Karpas-422 (cell line): ENCODE measurements at places on chromosomes 6 and 20. TPM values are rescaled to one million over a fixed set of nuclear protein-coding genes. Genes with fewer than 3 reads are reported as not detected.

GRCh38 chr20:48965189-48965910 is 43.8 kb downstream of the ARFGEF2 start:
- no peak for DNase-seq
- H3K4me1 ChIP-seq: no peaks in the 10 kb centered on the region
- H3K27ac ChIP-seq: no peak overlapping the region
- H3K27me3 ChIP-seq: no peaks in the 10 kb centered on the region
- no peak overlapping the region for H3K4me3 ChIP-seq

- H3K4me3 ChIP-seq: no peak overlapping the region
- H3K4me1 ChIP-seq: peaks cover 9% of the 10 kb centered on the region
- H3K27ac ChIP-seq: no peak overlapping the region
- H3K27me3 ChIP-seq: 0 out of 2 replicates have a peak, but pooled peaks cover 2% of the 10 kb centered on the region
- no peaks in the 10 kb centered on the region for H3K36me3 ChIP-seq
- DNase-seq: no peak
Measured at GRCh38 chr6:6712449-6713403, 124.2 kb downstream of the LY86 start.

DNA sequence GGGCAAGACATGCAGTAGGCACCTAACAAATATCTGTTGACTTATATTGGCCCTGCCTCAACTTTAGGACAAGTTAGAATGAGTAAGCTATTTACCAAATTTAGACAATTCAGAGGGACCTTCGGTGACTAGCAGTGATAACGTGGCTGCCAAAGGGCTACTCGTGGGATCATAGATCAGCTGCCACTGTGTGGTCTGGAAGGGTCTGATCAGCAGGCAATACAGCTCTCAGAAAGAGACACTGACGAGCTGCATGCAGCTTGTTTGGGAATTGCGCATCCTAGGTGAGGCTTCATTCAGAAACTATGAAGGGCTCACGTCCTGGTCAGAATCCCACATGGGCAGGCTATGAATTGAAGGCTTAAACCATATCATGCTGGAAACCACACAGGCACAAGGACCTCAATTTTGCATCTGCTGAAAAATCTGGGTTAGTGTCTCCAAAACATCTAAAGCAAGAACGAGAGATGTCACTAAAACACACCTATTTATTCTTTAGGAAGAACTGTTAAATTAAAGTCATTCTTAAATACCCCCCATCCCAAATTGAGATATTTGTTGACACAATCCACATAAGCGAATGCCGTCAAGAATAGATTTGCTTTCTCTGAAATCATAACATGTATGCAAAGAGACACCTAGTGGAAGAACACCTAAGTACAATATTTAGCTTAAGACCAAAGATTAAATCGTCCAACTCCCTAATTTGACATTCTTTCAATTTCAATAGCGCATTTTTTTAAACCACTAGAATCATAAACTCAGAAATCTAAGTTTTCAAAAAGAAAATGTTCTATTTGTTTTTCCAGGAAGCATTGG is 79.6 kb downstream of the IPCEF1 start:
- no peak overlapping the region for H3K4me3 ChIP-seq
- no peaks in the 10 kb centered on the region for H3K4me1 ChIP-seq

The C6orf141 gene
- not detected in 2 replicates for total RNA-seq

DNA sequence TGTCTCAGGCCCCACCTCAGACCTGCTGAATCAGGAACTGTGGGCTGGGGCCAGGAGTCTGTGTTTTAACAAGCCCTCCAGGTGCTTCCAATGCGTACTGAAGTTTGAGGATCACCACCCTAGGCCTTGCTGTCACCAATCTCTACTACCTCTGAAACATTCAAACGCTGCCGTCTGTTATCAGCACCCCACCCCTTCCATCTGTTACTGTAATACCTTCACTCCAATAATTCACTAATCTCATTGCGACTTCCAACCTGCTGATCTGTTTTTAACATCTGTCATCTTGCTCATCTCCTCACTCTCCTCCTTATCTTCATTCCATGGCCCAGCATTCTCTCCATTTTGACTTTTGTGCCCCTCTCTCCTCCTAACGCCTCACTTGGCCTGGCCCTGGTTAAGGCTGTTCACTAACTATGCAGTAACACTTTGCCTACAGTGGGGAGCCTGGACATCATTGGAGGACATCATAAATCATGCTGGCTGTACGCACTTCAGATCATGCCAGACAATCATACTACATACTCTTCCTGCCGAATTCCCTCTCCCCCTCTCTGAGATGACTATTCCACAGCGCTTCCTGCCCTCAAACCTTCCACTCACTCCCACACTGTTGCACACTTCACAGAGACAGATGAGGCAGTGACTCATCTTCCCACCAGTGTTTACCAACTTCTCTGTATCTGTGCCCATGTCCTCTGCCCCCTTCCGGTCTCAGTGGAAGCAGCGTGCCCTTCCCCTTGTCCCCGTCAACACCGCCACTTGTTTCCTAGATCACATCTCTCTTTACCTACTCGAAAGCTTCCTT is 3.0 kb upstream of the GUCA1B start:
- H3K27me3 ChIP-seq: no peaks in the 10 kb centered on the region
- no peaks in the 10 kb centered on the region for H3K36me3 ChIP-seq
- no peak for DNase-seq
- peaks cover 4% of the 10 kb centered on the region for H3K4me1 ChIP-seq

GRCh38 chr6:32393665-32394420 is 13.1 kb downstream of the BTNL2 start:
- no peak overlapping the region for H3K27ac ChIP-seq
- no peaks in the 10 kb centered on the region for H3K36me3 ChIP-seq
- no peak overlapping the region for H3K4me3 ChIP-seq
- H3K4me1 ChIP-seq: peaks cover 20% of the 10 kb centered on the region
- DNase-seq: no peak

The RAET1E gene
- not detected in 2 replicates for total RNA-seq

The GPX6 gene
- total RNA-seq: not detected in 2 replicates

DNA sequence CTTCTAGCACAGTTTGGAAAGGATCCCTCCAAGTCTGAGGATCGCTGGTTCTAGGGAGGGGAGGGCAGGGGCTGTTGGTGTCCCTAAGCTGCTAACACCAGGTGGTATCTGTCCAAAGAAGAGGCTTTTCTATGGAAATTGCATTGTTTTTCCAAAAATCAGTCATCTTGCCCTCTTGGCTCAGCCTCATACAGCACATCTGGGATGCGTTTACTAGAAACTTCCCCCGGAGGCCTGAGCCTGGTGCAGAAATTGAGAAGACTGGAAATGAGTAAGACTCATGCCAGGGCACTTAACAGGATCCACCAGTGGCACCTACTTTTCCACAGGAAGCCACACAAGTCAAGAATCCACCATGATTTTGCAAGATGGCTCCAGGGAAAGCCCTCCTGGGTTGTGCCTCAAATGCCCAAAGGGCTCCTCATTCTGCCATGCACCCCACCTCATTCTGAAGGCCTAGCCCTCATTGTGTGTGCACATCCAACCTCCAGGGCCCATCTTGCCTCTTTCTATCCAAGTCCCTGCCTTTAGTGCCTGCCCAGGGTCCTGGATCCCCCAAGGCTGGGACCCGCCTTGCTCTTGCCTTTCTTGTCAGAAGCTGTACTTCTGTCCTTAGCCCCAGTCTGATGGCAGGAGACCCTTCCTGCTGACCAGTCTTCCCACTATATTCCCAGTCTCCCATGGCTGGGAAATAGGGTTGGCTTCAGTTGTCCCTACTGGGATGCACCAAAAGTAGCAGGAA is 97.6 kb downstream of the MRPL14 start:
- H3K27me3 ChIP-seq: no peaks in the 10 kb centered on the region
- no peak for DNase-seq
- H3K4me1 ChIP-seq: no peaks in the 10 kb centered on the region
- no peak overlapping the region for H3K27ac ChIP-seq

DNA sequence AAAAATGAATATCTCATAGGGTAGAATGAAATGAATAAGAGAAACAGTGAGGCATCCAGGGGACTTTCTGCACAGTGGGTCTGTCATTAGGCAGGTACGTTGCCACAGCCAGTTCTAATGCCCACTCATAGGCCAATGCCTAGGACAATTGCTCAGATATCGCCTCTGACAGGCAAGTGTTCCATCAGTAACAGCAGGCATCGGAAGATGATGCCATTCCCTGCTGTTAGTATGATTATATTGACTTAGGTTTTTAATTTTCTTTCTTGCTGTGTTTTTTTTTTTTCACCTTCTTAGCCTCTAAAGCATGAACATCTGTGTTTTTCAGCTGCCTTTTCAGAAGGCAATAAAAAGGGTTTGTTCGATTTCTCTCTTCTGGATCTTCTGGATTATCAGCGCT is 90.7 kb downstream of the PRL start:
- no peak for DNase-seq
- H3K36me3 ChIP-seq: no peaks in the 10 kb centered on the region
- no peaks in the 10 kb centered on the region for H3K4me1 ChIP-seq
- no peak overlapping the region for H3K4me3 ChIP-seq
- no peaks in the 10 kb centered on the region for H3K27me3 ChIP-seq
- no peak overlapping the region for H3K27ac ChIP-seq

GRCh38 chr6:136614350-136614749 is 64.1 kb upstream of the MAP7 start:
- H3K4me1 ChIP-seq: no peaks in the 10 kb centered on the region
- H3K27me3 ChIP-seq: no peaks in the 10 kb centered on the region
- no peaks in the 10 kb centered on the region for H3K36me3 ChIP-seq
- DNase-seq: no peak

The HLA-F gene
- total RNA-seq: 8.5 and 17.2 TPM in 2 replicates

GRCh38 chr20:60035-60918 is 27.2 kb upstream of the DEFB125 start:
- H3K4me3 ChIP-seq: no peak overlapping the region
- no peak overlapping the region for H3K27ac ChIP-seq
- no peak for DNase-seq
- H3K36me3 ChIP-seq: no peaks in the 10 kb centered on the region
- no peaks in the 10 kb centered on the region for H3K4me1 ChIP-seq
